Activated T-cell treated with anti-CD3 and anti-CD28 coated beads for 1 hour (primary cell): ENCODE measurements at places on chromosomes 4 and X.

- DNase-seq = no peak
Measured at GRCh38 chr4:67054896-67055295, 490.4 kb downstream of the CENPC start.

GRCh38 chrX:47172549-47172948 lies 21.1 kb upstream of the UBA1 start:
- no peak for DNase-seq

DNA sequence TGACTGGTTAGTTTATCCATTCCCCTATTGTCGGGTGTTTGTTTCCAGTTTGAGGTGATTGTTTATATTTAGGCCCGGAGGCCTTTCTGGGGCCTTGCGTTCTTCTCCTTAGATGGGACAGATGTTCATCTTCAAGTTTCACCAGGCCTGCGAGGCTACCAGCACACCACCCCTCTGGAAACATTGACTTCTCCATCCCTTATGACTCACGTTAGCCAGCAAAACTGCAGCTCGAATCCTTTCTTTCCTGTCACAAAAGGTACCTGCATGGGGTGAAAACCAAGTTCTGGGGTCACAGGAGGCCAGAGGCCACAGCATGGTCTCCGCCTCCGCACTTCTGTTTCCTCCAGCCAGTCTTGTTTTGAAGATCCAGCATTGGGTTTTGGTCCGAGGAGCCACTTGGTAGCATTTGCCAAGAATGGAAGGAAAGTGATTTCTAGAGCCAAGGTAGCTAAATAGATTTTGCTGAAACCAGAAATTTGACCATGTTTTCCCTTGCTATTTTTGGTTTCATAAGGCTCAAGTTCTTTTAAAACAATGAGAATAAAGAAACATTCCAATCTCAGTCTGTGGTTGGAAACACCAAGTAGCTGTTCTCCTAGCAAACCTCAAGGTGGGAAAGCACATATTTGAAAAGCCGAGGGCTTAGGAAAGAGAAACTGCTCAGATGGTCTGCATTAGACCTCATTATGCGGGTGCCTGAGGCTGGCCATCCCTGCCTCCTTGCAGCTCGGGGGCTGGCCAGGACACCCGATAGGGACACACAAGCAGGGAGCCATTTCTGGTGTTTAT lies 5.6 kb downstream of the NYX start:
- no peak for DNase-seq

- DNase-seq = no peak
Measured at GRCh38 chrX:55524487-55524886, 34.8 kb upstream of the USP51 start.

DNA sequence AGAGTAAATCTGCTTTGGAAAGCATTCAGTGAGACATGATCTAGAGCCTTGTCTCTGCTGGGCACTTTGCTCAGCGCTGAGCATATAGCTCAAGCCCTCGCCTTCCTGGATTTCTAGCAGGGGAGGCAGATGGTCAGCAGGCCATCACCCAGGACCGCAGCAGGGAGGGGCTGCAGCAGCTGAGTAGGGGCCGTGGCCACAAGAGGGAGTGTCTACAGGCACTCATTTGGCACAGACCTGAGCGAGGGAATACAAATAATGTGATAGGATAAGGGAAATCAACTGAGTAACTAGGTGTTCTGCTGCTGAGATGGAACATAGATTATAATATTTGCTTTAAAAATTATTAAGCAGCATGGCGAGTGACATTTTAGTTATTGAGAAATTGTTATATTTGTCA lies 30.2 kb downstream of the OFD1 start:
- DNase-seq = no peak

DNA sequence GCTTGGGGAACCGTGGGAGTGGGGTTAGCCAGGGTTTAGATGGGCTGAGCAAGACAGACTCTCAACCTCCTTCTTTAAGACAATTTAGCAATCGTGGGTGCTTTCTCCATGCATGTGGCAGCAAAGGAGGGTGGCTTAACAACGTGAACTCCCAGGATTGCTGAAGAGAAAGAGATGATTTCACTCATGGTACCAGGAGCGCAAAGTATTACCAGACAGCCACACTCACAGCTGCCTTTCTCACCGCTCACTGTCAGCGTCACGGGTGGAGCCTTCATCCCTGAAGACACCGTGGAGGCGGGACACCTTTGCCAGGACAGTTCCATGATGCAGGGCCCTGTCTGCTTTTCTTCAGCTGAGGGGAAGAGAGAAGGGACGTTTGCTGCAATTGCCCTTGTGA lies 212.5 kb upstream of the PSAPL1 start:
- no peak for DNase-seq

DNA sequence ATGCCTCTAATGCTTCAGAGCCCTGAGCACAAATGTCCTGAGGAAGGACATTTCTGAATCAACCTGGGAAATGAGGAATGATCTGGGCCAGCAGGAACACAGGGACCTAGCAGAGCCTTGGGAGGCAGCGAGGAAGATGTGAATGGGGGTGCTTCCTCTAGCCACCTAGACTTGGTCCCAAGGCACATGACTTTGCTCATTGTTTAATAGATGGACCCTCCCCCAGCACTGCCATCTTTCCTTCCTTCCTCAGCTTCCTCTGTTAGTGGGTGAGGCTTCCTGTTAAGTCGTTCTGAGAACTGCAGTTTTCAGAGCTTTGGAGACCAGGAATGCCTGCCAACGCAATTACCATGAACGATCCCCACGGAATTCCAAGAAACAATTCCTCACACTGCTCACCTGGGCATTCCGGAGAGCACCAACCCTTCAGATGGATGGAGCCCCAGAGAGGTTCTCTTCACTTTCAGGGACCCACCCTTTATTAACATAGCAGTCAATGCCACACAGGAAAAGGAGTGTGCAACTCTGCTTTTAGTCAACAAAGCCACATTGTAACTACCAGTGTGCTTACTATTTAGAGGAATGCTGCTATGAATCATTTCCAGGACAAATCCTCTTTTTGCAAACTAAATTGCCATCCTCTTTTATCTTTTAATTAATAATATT lies 48.5 kb upstream of the STIM2 start:
- DNase-seq = no peak

GRCh38 chr4:131427000-131427399 lies 1722.1 kb upstream of the PCDH10 start:
- DNase-seq = no peak

- DNase-seq = no peak
Measured at GRCh38 chr4:39823191-39823590, 125.3 kb downstream of the UBE2K start.

DNA sequence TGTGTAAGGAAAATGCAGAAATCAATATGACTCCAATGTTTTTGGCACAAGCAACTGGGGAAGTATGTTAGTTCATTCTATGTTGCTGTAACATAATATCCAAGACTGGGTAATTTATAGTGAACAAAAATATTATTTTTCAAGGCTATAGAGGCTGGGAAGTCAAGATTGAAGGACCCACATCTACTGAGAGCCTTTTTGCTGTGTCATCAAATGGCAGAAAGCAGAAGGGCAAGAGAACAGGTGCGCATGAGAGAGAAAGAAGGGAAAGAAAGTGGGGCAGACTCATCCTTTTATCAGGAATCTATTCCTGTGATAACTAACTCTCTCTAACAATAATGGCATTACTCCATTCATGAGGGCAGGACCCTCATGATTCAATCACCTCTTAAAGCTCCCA lies 237.2 kb downstream of the FAT4 start:
- no peak for DNase-seq

DNA sequence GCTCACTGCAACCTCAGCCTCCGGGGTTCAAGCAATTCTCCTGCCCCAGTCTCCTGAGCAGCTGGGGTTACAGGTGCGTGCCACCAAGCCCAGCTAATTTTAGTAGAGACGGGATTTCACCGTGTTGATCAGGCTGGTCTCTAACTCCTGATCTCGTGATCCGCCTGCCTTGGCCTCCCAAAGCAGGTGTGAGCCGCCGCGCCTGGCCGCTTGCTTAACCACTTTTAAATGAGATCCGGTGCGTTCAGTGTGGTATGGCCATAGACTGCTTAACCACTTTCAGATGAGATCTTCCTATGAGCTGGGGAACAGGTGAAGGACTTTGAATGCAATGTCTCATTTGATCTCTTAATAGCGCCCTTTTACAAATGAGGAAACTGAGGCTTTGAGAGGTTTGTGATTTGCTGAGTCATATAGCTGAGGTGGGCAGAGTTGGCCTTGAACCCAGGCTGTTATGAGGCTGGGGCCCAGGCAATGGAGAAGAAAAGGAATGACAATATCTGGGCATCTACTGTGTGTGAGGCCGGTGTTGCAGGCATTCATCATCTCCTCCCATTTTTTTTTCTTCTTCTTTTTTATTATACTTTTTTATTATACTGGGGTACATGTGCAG lies 41.9 kb upstream of the NSG1 start:
- no peak for DNase-seq

DNA sequence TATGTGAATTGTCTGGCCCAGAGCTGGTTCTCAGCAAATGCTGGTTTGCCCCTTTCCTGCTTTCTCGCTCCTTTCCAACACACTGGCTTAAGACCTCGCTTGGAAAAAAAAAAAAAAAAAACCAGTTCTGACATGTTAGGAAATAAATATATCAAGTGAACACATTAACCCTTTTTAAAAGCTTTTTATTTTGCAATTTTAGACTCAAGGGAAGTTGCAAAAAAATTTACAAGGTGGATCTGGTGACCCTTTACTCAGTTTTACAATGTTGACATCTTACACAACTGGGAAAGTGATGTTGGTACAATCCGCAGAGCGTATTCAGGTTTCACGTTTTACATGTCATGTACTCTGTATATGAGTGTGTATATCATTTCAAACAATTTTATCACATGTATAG lies 100.1 kb downstream of the RTL5 start:
- DNase-seq = no peak

- no peak for DNase-seq
Measured at GRCh38 chr4:118772767-118773428, 63.0 kb downstream of the SEC24D start.

GRCh38 chr4:112895811-112896608 lies 153.4 kb upstream of the ANK2 start:
- no peak for DNase-seq

DNA sequence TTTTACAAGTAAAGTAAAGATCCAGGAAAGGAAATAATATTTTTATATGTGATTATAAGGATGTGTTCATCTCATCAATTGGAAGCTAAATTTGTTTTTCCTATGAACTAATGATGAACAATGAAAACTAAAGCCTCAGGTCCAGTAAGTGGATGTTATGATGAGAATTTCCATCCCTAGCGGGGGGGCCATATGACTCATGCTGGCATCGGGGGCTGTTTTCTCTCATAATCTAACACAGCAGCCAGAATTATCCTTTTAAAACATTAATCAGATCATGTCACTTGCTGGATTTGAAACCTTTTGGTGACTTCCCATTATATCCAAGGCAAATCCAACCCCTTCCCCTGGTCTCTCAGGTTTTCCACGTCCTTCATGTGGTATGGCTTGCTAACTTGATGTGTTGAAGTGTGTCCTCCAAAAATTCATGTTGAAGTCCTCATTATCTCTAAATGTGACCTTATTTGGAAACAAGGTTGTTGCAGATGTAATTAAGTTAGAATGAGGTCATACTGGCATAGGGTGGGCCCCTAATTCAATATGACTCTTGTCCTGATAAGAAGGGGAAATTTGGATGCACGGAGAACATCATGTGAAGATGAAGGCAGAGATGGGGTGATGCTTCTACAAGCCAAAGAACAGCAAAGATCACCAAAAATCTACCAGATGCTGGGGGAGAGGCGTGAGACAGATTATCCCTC lies 96.8 kb downstream of the AKAP4 start:
- DNase-seq = no peak

GRCh38 chr4:161132715-161133425 lies 1030.9 kb downstream of the FSTL5 start:
- no peak for DNase-seq

- no peak for DNase-seq
Measured at GRCh38 chr4:44725726-44726037, 674 bp downstream of the GNPDA2 start.

- no peak for DNase-seq
Measured at GRCh38 chrX:41322821-41323603, 10.9 kb upstream of the DDX3X start.

GRCh38 chr4:152817331-152817730 lies 37.6 kb downstream of the ARFIP1 start:
- no peak for DNase-seq

DNA sequence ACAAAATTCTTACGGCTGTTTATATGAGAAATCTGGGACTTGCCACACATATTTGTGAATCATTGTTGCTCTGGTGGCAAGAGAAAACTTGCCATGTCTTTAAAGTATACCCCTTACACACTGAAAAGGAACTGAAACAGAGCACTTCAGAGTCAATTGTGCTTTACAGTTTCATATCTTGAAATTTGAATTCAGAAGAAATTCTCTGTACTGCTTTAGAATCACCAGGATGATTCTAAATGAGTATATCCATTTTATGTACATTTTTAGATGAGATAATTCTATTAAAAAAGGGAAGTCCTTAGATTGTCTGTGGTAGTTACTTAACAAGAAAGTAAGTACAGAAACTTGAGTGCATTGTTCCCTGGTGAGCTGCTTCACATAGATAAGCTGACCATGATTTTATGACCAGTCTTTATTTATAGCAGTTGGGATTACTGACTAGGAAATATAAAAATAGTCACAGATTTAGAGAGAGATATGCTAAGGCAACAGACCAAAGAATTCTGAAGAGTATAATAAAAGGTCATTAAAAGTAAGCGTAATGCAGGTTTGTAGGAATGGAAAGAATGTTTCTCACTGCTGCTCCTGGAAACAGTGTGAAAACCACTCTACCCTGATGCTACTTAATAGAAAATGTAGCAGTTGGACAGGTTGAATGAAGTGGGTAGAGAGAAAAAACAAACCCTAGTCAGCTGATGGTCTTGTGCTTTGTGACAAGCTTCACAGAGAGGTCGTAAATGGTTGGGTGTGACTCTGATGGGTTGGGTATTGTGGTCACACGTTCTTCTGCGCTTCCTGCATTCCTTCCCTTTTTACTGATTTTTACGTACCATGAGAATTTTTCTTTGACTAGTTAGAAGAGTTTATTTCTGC lies 41.0 kb downstream of the FNIP2 start:
- no peak for DNase-seq

DNA sequence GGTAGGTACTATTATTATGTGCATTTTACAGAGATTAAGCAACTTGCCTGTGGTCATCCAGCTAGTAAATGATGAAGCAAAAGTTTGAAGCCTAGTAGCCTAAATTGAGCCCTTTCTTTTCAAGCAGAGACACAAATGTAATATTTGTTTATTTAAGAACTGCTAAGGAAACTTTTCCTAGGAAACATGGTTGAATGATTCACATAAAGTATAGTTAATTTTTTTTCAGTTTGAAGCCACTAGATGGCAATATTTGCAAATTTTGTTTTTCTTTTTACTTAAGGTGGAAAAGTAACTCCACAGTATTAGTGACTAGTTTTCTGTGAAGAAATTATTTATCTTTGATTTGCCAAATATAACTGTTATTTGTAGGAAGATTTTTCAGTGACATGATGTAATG lies 52.8 kb upstream of the ANKRD17 start:
- no peak for DNase-seq

GRCh38 chr4:133247861-133248260 lies 98.8 kb downstream of the PCDH10 start:
- DNase-seq = no peak

- DNase-seq = no peak
Measured at GRCh38 chr4:188175288-188175687, 36.0 kb downstream of the TRIML1 start.

- no peak for DNase-seq
Measured at GRCh38 chr4:18923496-18924161, 902.1 kb upstream of the LCORL start.

- DNase-seq = no peak
Measured at GRCh38 chr4:2296631-2297601, 35.0 kb upstream of the MXD4 start.
